Vein endothelial cell (primary cell): ENCODE measurements at places on chromosomes 6 and 20. TPM values are rescaled to one million over a fixed set of nuclear protein-coding genes. Genes with fewer than 3 reads are reported as not detected.

The CRYBG1 gene
- total RNA-seq = 34.6 and 40.6 TPM in 2 replicates

The FHL5 gene
- not detected in 2 replicates for total RNA-seq

The PI3 gene
- not detected in 2 replicates for total RNA-seq

The FAM50B gene
- 3.5 and 5.6 TPM in 2 replicates for total RNA-seq

The NKX2-2 gene
- not detected in 2 replicates for total RNA-seq

The HLA-A gene
- 216 and 332 TPM in 2 replicates for total RNA-seq

The OPN5 gene
- not detected in 2 replicates for total RNA-seq

The LGSN gene
- not detected in 2 replicates for total RNA-seq

The REM1 gene
- total RNA-seq = under 0.01 and 0.38 TPM in 2 replicates

The POU5F1 gene
- not detected in 2 replicates for total RNA-seq

The DUSP15 gene
- total RNA-seq = 0.19 and 0.65 TPM in 2 replicates

The KIF6 gene
- total RNA-seq = not detected in 2 replicates

The SIRPG gene
- total RNA-seq = not detected in 2 replicates

The ATP6V1G2 gene
- 0.33 and 1.2 TPM in 2 replicates for total RNA-seq

The C6orf58 gene
- total RNA-seq = 0.38 and 0.65 TPM in 2 replicates

The C6orf15 gene
- total RNA-seq = 0.33 TPM in 1 of 2 replicates, not detected in the other

The ARFGEF3 gene
- 6.9 and 7.9 TPM in 2 replicates for total RNA-seq

The ASXL1 gene
- 66.8 and 68.9 TPM in 2 replicates for total RNA-seq

The LY6G5C gene
- 1.3 and 2.4 TPM in 2 replicates for total RNA-seq

The ITPR3 gene
- 35.3 and 57.6 TPM in 2 replicates for total RNA-seq

The CCDC170 gene
- under 0.01 and 0.57 TPM in 2 replicates for total RNA-seq
